ENCODE measurements at places on chromosomes 16 and 17.

DNA sequence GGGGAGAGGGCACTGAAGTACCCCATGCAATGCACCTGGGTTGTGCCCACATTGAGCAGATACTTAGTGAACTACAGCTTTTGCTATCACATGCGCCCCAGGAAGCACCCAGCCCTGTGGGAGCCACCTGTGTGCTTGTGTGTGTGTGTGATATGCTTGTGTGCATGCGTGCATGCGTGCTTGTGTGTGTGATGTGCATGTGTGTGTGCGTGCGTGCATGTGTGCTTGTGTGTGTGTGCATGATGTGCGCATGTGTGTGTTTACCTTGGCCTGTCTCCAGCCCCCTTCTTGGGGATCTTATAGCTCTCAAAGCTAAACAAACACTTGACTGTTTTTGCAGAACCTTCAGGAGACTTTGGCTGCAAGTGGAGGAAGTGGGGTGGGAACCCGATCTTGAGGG is 841 bp downstream of the C16orf89 start:
- DNase-seq, result no peak

GRCh38 chr16:8293413-8293812 is 296.9 kb downstream of the TMEM114 start:
- DNase-seq, result no peak

DNA sequence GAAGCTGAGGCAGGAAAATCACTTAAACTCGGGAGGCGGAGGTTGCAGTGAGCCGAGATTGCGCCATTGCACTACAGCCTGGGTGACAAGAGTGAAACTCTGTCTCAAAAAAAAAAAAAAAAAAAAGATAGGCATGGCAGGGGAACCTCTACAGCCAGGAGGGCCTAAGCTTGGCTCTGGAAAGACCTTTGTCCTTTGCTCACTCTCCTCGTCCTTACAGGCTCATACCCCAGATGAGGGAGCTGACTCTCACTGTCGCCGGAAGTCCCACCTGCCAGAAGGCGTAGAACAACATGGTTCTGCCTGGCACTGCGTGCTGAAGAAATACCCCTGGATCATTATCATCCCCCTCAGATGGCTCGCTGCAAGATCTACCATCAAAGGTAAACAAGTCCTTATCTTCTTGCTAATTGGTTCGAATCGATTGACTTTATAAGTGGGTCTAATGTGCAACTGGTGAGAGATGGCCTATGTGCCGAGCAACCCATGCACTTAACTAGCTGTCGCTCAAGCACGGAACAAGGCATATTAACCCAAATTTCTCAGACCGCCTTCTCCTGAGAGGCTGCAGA is 29.7 kb downstream of the RTN4RL1 start:
- DNase-seq, result no peak

DNA sequence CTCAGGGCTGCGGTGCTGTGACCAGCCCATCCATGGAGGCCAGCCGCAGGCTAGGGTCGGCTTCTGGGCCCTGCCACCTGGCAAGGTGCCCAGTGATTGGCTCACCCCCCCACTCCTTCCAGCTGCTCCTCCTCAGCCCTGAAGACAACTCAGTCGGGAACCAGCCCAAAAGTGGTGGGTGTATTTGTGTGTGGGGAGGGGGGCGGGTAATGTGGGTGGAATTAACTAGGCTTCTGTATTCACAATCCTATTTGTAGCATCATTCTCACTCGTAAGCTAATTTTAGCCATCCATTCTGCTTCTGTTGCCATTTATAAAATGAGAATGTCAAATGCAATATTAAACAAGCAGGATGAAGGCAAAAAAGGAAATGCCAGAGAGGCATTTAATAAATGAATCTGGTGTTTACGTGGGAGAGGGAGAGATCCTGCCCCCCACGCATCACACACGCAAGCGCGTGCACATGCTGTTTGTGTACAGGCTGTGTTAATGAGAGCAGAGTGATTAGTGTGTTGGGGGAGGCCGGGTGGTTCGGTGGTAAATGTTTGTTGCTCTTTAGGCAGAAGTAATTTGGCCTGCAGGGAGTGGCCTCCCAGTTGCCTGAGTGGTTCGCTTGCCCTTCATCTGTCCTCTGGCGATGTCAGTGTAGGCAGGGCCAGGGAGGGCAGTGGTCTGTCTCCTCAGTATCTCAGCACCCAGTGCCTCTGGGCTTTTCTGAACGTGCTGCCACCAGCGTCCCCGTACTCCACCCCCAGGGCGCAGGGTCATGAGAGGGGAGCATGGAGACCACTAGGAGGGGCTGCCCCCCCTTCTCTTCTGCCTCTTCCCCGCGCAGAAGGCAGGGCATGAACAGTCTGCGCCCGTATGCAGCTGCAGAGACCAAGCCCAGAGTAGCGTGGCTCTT is 140.1 kb downstream of the CCDC182 start:
- peak; percentile 68 for DNase-seq

Measured in H7 (cell line).